CD8-positive, alpha-beta T cell (primary cell): ENCODE measurements at places on chromosomes 3 and 15. TPM values are rescaled to one million over a fixed set of nuclear protein-coding genes. Genes with fewer than 3 reads are reported as not detected.

LDHAL6B gene
- not detected for total RNA-seq

TFRC gene
- 218 TPM for total RNA-seq

GNL3 gene
- total RNA-seq = 110 TPM

ITPKA gene
- 0.50 TPM for total RNA-seq

GALNT15 gene
- total RNA-seq = not detected

GOLGA6L4 gene
- total RNA-seq = 4.0 TPM

WNT5A gene
- total RNA-seq = not detected

REC114 gene
- not detected for total RNA-seq

SLC28A1 gene
- not detected for total RNA-seq

BLOC1S6 gene
- 78.9 TPM for total RNA-seq

RPN1 gene
- total RNA-seq = 65.7 TPM

THAP10 gene
- total RNA-seq = not detected

RTP1 gene
- not detected for total RNA-seq

DUOXA2 gene
- total RNA-seq = not detected

ESYT3 gene
- not detected for total RNA-seq

SLC7A14 gene
- not detected for total RNA-seq

SYNPR gene
- not detected for total RNA-seq

EMC7 gene
- total RNA-seq = 78.9 TPM
